NCI-H226 (cell line): ENCODE measurements at places on chromosomes 2 and 18.

DNA sequence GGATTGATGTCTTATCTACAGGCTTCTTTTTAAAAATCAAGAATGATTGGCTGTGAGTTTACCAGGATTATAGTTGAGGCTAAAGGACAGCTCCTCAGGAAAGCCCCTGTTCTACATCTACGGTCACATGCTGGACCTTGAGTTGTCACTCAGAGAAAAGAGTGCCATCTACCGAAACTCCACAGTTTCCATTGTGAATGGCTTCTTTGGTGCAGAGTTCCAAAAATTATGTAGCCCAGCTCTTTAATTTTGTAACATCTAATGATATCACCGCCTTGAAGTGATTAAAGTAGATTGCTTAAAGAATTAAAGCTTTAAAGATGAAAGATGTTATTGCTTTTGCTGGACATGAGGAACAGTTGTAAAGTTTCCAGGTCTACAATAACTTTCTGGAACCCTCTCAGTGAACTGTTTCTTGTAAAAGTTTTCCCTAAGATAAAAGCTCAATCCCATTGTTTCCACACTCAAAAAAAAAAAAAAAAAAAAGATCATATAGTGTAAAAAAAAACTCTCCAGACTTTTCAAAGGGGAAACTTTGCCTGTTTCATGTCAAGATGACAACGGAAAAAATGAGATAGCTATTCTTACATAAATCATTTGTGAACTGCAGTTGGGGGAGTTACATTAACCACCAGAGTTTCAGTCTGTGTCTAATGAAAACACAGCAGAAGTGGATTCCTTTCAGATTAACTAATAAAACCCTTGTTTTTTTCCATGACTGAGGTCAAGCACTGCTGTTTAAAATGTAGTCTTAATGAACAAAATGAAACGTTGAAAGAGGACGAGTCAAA, 4.3 kb downstream of the COL3A1 start:
- DNase-seq = peak; percentile 88

- peak; percentile 47 for DNase-seq
Measured at GRCh38 chr2:155830817-155831579, 501.5 kb downstream of the NR4A2 start.

DNA sequence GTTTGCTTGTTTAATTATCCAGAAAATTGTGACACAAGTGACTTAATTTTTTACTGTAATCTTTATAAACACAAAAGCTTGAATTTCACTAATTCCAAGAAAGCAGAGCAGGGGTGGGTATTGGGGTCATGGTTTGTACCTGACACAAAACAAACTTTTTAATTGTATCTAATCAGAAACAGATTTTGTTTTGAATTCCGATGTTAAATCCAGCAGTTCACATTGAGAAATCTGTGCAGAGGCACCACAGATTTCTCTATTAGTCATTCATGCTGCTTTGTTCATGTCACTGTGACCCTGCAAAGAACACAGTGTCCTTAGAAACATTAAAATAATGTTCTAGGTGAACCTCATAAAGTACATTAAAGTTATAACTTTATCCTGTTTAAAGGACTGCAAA, 443.4 kb downstream of the NYAP2 start:
- DNase-seq = no peak

- no peak for DNase-seq
Measured at GRCh38 chr2:120807751-120808150, 72.1 kb downstream of the GLI2 start.

- no peak for DNase-seq
Measured at GRCh38 chr2:12704378-12704777, 12.4 kb upstream of the TRIB2 start.

- no peak for DNase-seq
Measured at GRCh38 chr2:79428745-79429144, 84.1 kb upstream of the CTNNA2 start.

GRCh38 chr2:65265671-65266045, 38.0 kb downstream of the ACTR2 start:
- no peak for DNase-seq

DNA sequence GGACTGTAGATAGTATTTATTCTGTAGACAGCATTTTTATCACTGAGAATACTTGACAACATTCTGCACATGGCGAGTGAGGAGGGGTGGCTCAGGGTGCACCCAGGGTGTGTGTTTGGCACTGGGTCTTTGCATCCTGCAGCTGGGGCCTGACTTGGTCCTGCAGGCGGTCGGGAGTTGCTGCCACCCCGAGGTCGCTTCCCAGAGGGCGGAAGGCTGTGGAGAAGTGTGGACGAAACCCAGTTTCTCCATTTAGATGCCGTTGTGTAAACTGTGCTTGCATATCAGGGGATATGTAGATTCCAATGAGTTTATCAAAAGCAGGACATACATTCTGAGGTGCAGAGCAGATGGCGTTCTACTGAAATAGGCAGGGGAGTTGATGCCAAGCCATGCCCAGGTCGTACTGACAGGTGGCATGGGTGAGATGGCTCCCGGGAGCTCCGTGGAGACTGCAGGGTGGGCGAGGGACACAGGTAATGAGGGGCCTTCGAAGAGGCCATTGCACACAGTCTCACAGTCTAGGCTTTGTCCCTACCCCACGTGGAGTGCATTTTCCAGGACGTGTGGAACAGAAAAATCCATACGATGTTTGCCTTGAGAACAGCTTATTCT, 74.5 kb downstream of the RTP5 start:
- no peak for DNase-seq

DNA sequence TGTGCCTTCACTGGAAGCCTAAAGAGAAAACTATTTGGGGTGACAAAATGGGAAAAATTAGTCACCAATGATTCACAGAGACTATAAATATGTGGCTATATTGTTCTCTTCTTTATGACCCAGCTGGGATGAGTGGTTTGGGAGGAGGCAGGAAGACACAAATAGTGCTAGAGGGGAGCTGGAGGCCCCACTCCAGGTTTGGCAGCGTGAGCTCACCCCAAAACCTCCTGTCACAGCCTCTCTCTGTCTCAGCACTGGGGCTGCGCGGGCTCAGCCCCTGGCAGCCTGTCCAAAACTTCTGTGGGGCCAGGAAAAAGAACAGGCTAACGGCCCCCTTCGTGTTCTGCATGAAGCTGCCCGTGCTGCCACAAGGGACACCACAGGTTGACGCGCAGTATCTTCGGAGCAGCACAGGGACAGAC, 73.2 kb upstream of the LCLAT1 start:
- DNase-seq = no peak

DNA sequence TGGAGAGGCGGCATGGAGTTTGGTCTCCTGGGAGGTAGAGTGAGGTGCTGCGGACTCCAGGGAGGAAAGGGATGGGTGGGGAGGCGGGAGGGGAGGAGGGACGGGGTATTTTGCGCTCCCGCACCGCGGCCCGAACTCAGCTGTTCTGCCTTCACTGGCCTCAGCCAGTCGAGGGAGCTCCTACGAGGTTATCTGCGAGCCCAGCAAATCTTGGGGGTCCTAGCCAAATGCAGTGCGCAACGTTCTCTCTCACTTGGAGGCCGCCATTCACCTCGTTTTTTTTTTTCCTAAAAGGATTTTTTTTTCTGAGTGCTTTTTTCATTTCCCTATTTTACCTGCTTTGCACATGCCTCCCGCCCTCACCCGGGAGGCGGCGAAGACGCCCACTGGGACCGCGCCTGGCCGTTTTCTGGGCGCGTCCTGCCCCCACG, 877 bp upstream of the BCL2L11 start:
- DNase-seq = no peak

GRCh38 chr18:40006634-40007033, 1948.4 kb upstream of the PIK3C3 start:
- no peak for DNase-seq

GRCh38 chr2:24875272-24875671, 44.8 kb downstream of the ADCY3 start:
- peak; percentile 22 for DNase-seq
